ENCODE measurements at places on chromosomes 6 and 20. TPM values are rescaled to one million over a fixed set of nuclear protein-coding genes. Genes with fewer than 3 reads are reported as not detected.

CPNE5 gene
- 2.9 TPM for total RNA-seq

BFSP1 gene
- total RNA-seq = 0.69 TPM

RCAN2 gene
- 21.6 TPM for total RNA-seq

- H3K27me3 ChIP-seq = peaks cover 6% of the 10 kb centered on the region
- no peak overlapping the region for H3K27ac ChIP-seq
- H3K4me1 ChIP-seq = peaks cover 1% of the 10 kb centered on the region
- H3K4me3 ChIP-seq = no peak overlapping the region
These were observed 3.7 kb downstream of the COL20A1 start for GRCh38 chr20:63296531-63297299.

DNA sequence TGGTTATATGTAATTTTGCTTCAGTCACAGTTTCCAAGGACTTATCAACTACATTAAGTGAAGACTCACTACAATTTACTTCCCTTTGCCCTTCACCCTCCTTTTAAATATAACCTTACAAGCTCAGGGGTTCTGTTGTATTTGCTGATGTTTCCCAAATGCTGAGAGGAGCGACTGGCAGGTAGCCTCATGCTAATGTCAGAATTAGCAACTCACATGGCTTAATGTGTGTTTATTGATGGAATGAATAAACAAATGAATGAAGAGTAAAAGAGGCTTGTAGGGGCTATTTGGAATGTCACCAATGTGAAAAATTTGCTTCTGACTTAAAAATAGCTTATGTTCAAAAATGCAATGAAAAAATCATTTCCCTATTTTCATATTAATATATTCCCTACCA is 41.4 kb upstream of the MAP7 start:
- peaks cover 8% of the 10 kb centered on the region for H3K36me3 ChIP-seq
- no peak overlapping the region for H3K27ac ChIP-seq
- H3K27me3 ChIP-seq = peaks cover 4% of the 10 kb centered on the region
- no peaks in the 10 kb centered on the region for H3K4me1 ChIP-seq
- DNase-seq = no peak

- H3K4me3 ChIP-seq = no peak overlapping the region
- DNase-seq = no peak
- H3K27me3 ChIP-seq = no peaks in the 10 kb centered on the region
These were observed 120.2 kb upstream of the BEND3 start for GRCh38 chr6:107235511-107235910.

- H3K36me3 ChIP-seq = no peaks in the 10 kb centered on the region
- no peak overlapping the region for H3K4me3 ChIP-seq
- no peaks in the 10 kb centered on the region for H3K27me3 ChIP-seq
- DNase-seq = no peak
- no peak overlapping the region for H3K27ac ChIP-seq
These were observed 13.5 kb downstream of the SLC17A5 start for GRCh38 chr6:73640179-73640750.

GRCh38 chr6:101392586-101393230 is 800 bp upstream of the GRIK2 start:
- peak overlapping the region; percentile 88 for H3K27ac ChIP-seq
- peaks cover 11% of the 10 kb centered on the region for H3K27me3 ChIP-seq
- peak overlapping the region; percentile 89 for H3K4me3 ChIP-seq
- DNase-seq = peak; percentile 40

DNA sequence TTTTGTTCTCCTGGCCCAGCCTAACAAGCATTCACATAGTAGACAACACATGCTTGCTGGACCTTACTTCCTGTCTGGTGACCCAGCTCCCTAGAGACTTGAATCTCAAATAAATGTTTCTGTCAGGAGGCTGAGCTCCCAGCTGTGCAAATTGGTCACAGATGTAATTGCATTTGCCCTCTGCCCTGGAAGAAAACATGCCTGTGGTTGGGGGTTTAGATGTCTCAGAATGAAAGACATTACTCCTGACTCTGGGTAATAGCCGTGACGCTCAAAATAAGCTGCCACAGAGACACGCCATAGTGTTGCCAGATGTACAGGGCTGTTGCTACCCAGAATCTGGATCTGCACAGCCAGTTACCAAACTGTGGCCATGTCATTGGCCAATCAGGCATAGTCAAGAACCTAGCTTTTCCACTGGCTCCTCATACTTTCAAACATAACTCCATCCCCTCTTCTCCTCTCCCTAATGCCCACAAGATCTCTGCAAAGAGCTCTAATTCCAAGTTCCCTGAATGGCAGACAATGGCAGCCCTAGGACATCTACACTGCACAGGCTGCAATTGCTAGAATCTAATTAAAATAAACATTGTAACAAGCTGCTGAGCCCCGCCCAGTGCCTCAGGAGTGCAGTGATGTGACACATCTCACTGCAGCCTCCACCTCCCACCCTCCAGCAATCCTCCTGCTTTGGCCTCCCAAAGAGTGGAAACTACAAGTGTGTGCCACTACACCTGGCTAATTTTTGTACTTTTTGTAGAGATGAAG is 32.8 kb upstream of the GMPR start:
- H3K27me3 ChIP-seq = peaks cover 5% of the 10 kb centered on the region
- H3K4me3 ChIP-seq = peak overlapping the region; percentile 21
- peak; percentile 32 for DNase-seq
- H3K36me3 ChIP-seq = no peaks in the 10 kb centered on the region

DNA sequence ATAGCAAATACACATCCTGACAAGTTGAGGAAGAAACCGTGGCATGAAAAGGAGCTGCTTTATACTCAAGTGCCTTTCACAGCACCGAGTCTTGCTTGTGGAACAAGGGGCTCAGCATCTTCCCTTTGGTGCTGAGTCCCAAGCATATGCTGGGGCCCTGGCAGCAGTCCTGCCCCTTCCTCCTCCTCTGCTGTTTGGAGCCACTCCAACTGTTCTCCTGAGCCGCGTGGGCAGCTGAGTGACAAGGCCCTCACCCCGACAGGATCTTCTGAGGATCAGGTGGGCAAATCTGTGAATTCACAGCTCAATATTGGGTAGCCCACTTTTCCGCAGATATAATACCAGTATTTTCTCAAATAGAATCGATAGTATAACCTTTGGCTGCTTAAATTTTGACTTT is 24.7 kb downstream of the DACT2 start:
- no peak overlapping the region for H3K4me3 ChIP-seq
- H3K27me3 ChIP-seq = no peaks in the 10 kb centered on the region
- H3K36me3 ChIP-seq = peaks cover 5% of the 10 kb centered on the region
- DNase-seq = no peak
- H3K27ac ChIP-seq = no peak overlapping the region
- no peaks in the 10 kb centered on the region for H3K4me1 ChIP-seq

DNA sequence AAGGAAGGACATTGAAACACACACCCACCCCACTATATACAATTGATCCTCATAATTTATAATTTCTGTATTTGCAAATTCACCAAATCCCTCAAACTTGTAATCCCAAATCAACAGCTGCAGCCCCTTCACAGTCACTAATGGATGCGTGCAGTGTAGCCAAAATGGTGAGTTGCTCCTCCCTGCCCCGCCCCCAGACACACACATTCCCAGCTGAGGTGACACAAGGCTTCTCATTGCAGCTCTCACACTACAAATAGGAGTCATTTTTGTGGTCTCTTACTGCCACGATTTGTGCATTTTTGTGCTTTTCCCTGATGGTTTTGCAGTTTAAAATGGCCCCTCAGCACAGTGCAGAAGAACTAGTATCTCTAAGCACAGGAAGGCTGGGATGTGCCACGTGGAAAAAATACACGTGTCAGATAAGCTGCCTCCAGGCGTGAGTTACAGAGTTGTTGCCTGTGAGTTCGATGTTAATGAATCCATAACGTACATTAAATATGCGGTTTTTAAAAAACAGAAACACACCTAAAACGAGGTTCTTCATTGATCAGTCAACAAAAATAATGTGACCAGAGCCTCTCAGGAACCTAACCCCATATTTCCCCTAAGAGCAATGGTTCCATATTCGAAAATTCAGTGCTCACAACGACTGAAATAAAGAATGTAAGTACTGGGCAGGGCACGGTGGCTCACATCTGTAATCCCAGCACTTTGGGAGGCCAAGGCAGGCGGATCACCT is 8.2 kb downstream of the ATP9A start:
- peaks cover 6% of the 10 kb centered on the region for H3K4me1 ChIP-seq
- H3K36me3 ChIP-seq = no peaks in the 10 kb centered on the region
- DNase-seq = no peak
- H3K4me3 ChIP-seq = no peak overlapping the region
- no peaks in the 10 kb centered on the region for H3K27me3 ChIP-seq
- H3K27ac ChIP-seq = no peak overlapping the region

DNA sequence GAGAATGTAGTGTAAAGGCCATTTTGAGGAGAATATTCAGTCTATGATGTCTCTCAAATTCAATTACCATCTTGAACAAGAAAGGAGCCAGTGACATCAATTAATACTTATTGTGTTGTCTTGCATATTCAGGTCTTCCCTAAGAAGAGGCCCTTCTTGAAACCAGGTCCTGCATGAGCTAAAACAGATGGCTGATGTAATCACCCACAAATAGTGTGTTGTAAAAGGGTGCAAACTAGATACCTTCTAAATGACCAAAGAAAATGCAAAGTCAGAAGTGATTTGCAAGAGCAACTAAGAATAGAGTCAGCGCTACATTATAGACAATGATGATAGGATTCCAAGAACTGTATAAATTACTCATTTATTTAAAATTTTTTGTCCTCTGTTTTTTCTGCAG is 97.0 kb downstream of the BTBD3 start:
- H3K36me3 ChIP-seq = no peaks in the 10 kb centered on the region
- no peak overlapping the region for H3K27ac ChIP-seq
- peaks cover 4% of the 10 kb centered on the region for H3K4me1 ChIP-seq

DNA sequence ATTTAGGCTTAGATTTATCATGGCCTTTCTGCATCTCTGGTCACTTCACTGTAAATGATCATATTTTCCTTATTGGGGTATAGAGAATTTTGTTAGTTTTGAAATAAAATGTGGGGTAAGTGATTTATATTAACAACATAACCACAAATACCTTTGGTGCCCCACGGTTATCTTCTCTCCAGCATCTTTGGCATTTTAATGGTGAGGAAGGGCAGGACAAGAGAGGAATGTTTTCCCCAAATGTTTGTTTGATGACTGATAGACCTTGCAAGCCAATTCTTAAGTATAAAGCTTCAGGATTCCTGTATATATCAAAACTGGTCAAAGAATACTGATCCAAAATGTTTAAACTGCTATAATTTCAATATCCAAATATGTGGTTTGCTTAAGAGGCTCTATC is 171.6 kb upstream of the SMLR1 start:
- no peak overlapping the region for H3K4me3 ChIP-seq
- no peaks in the 10 kb centered on the region for H3K36me3 ChIP-seq
- H3K27me3 ChIP-seq = no peaks in the 10 kb centered on the region
- H3K27ac ChIP-seq = no peak overlapping the region
- H3K4me1 ChIP-seq = no peaks in the 10 kb centered on the region
